ENCODE measurements at places on chromosomes 11 and 22.

DNA sequence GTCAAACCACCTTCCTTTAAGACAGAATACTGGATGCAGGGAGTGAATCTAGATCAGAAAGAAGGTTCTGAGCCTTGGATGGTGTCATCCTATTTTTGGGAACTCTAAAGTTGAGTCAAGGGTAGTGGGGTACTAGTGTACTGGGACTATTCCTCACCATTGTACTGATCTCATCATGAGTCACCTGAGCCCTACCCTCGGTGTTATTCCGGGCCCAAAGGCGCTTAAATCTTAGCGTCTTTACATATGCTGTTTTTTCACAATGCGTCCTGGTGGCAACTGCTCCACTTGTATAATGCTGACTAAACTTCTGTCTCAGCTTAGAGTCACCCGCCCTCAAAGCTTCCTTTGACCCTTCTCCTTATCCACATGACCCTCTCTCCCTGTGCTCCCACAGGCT, 25.3 kb upstream of the PATE1 start:
- no peak for DNase-seq

DNA sequence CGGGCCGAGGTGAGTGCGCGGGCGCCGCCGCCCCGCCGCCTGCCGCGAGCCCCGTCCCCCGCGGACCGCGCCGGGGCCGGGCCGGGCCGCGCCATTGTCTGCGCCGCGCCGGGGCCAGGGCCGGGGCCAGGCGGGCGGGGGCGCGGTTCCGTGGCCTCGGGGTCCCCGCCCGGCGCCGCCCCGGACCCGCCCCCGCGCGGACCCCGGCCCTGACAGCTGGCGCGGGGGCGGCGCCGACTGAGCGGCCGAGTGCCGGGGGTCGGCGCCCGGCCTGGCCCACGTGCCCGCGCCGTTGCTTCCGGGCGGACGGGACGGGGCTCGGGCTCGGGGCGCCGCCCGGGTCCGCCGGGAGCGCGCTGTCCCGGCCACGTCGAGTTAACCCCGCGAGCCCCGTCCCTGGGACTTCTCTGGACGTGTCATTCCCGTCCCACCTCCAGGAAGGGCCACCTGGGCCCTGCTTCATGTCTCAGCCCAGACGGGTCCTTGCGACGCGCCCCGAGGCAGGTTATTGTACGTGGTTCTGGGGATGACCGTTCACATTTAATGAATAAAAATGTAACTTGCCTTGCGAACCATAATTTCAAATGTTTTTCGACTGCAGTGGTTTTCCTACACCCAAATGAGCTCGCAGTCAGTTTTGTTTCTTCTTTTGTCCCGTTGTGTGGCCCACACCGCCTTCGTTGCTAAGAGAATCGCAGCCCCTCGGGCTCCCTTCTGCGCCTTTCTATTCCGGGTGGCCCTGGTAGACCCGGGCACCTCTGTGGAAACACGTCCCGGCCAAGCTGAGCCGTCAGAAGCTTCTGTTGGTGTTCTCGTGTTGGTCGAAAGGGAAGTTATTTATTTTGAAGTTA, 562 bp downstream of the ZBED4 start:
- DNase-seq: no peak

- DNase-seq: no peak
These were observed 2.6 kb downstream of the TBC1D10A start for GRCh38 chr22:30324014-30324730.

DNA sequence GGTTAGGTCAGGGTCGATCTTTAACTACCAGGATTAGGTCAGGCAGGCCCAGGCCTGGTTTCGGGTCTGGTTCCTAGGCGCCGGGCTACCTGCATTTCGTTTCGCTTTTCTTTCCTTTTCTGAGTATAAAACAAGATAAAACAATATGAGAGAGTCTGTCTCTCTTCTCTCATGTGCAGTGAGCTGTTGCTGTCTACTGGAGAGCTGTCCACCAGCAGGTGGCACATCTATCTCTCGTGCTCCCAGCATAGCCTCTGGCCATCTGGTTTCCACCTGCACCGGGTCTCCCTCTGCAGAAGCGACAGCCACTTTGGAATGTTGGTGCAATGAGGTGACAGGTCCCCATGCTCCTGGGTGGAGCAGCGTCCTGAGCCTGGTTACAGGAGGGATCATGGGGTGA, 27.6 kb downstream of the RIBC2 start:
- no peak for DNase-seq

GRCh38 chr11:46534711-46535110, 59.1 kb downstream of the AMBRA1 start:
- DNase-seq: no peak

DNA sequence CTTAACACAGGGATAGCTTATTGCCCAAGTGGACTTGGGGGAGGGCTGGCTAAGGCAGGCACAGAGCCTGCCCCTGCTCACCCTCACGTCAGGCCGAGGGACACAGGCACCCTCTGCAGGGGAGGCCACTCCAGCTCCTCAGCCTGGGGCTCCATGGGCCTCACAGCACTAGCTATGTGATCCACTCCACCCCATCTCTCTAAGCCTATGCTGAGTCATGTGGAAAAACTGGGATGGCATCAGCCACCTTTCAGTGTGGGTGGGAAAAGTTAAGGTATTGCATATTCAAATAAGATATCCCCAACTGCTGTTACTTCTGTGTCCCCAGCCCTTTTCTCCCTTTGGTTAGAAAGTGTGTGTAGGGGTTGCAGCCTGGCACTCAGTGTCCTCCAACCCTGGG, 22.3 kb downstream of the RANGAP1 start:
- no peak for DNase-seq

GRCh38 chr11:103682318-103683184, 353.9 kb upstream of the DDI1 start:
- DNase-seq: peak; percentile 19

Data from NCI-H1417 treated with DMSO at 0.1 percent for 48 hours (cell line).